ENCODE measurements at places on chromosomes 5 and 9.

DNA sequence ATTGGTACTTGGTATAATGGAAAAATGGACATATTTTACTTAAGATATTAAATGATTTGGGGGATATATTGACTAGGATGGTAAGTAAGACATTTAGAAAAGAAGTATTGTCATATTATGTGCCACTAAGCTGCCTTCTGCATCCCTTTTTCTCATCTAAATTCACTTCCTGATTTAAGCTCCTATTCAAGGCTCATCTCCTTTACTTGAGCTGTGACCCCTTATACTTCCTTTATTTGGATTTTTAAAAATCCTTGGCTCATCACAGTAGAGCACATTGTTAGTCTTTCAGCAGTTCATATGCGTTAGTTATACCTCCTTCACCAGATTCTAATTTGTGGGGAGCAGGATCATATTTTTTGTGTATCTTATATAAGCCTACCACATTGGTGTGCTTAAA, 6.6 kb downstream of the COMMD10 start:
- DNase-seq, result no peak

DNA sequence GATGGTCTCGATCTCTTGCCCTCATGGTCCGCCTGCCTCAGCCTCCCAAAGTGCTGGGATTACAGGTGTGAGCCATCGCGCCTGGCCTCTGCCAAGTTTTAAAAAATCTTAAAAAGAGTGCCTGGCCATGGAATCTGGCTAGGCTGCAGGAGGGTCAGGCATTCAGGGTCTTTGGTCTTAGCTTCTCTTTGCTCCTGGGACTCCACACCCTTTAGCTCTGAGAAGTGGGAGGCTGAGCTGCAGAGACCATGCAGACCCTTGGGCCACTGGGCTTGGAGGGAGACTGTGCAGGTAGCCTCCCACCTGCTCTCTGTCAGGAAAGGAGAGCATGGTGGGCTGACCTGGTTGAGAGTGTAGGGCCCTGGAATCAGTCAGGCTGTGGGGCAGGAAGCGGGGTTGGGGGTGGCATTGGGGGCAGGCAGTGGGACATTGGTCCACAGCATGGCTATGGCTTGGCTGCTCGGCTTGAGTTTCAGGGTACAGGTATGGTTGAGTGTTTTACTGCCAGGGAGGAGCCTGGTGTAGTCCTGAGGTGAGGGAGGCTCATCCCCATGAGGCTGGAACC, 20.8 kb downstream of the PHF2 start:
- no peak for DNase-seq

GRCh38 chr9:120775859-120776258, 17.4 kb downstream of the FBXW2 start:
- no peak for DNase-seq

- no peak for DNase-seq
These were observed 14.9 kb downstream of the SPAAR start for GRCh38 chr9:35923927-35924763.

DNA sequence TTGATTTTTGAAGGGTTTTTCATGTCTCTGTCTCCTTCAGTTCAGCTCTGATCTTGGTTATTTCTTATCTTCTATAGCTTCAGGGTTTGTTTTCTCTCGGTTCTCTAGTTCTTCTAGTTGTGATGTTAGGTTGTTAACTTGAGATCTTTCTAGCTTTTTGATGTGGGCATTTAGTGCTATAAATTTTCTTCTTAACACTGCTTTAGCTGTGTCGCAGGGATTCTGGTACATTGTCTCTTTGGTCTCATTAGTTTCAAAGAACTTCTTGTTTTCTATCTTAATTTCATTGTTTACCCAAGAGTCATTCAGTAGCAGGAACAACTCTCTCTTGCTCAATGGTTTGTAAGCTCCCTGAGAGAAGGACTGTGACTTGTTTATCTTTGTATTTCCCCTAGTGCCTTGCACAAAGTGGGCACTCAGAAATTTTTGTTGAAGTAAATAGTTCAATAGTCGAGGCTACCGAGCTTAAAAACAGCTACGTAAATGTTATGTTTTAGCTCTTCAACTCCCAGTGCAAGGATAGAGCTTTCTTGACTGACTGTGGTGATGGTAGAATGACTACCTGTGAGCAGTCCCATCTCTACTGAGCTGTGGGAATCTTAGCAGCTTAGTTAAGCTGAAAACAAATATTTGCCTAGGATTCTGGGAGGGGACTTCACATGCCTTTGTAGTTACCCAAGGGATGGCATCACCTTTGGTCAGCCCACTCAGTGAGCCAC, 225.8 kb upstream of the ELL2 start:
- no peak for DNase-seq

DNA sequence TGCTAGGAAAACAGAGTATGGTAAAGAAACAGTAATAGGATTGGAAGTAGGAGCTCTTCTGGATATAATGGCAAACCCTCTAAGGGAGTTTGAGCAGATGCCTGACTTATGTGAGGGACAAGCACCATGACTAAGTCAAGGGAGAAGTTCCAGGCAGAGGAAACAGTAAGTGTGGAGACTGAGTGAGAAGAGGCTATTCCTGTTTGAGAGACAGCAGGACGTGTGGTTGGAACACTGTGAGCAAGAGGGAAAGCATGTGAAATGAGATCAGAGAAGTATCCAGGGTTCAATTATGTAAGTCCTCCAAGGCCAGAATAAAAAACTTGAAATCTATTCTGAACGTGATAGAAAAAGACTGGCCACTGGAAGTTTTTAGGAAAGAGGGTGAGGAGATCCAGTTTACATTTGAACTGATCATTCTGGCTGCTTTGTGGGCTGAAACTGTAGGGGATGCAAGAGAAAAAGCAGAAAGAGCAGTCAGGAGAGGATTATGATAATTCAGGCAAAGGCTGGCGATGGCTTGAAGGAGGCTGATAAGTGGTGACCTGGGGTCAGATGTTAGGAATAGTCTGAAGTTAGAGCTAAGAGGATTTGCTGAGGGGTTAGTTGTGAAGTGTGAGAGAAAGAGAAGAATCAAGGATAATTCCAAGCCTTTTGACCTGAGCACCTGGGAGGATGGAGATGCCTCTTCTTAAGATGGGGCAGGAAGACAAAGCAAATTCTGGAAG, 19.2 kb downstream of the DMAC1 start:
- DNase-seq, result no peak

- DNase-seq, result no peak
These were observed 2.1 kb upstream of the SLC12A7 start for GRCh38 chr5:1113805-1114586.

DNA sequence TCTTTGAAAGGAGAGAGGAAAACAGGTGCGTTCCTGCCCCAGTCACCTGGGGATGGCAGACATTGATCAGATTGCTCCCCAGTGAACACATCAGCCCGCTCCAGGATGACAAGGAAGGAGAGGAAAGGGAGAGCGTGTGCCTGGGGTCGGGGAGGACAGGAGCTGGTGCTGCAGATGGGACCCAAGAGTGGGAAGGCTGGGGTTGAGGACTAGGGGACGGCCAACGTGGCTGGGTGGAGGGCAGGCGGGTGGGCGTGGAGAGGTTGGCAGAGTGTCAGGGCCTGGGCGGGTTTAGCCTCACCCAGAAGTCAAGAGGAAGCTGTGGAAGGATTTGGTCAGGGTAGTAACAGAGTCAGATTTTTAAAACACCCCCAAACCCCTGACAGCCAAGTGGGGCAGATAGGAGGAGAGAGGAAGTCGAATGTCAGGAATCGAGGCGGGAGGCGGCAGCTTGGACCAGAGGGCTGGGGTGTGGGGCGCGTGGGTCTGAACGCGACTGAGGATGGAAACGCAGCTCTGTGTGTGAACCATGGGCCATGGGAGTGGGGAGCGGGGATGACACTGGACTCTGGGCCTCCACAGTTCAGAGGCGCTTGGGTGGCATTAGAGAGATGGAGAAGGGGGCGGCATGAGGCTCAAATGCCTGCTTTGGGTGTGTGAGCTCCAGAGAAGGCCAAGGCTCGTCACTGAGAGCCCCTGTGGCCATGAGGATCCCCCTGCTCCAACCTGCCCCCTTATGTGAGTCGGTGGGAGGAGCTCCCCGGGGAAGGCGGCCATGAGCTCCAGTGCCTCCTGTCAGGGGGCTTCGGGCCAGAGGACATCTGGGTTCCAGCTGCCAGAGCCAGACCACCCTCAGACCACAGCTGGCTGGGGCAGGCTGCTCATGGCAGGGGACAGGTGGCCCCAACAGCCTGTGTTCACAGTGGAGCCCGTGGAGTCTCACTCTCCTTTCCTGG, 24.6 kb downstream of the LAMC3 start:
- DNase-seq, result no peak

DNA sequence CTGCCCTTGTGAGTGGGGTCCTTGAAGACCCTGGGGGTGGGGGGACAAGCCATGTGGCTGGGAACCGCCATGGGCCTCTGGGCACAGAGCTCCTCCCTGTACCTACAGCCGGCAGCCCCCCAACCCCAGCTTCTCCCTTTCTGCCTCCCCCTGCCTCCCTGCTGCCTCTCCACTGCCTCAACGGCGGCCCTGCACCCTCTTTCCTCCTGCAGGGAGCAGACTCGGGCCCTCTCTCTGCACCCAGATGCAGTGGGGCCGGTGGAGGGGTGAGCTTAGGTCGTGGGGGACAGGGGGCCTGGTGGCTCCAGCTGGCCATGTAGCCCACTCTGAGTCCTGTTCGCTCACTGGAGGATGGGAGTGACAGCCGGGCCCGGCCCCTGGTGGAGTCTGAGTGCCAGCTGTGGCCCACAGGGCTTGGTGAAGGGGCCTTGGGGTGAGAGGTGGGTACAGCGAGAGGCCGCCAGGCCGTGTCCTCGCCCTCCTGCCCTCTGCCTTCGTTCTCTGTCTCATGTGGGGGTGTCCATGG, 139.3 kb upstream of the COL5A1 start:
- DNase-seq, result no peak

GRCh38 chr5:180441564-180442051, 52.6 kb upstream of the CNOT6 start:
- peak; percentile 14 for DNase-seq

GRCh38 chr5:157677931-157678330, 6.6 kb downstream of the C5orf52 start:
- no peak for DNase-seq

DNA sequence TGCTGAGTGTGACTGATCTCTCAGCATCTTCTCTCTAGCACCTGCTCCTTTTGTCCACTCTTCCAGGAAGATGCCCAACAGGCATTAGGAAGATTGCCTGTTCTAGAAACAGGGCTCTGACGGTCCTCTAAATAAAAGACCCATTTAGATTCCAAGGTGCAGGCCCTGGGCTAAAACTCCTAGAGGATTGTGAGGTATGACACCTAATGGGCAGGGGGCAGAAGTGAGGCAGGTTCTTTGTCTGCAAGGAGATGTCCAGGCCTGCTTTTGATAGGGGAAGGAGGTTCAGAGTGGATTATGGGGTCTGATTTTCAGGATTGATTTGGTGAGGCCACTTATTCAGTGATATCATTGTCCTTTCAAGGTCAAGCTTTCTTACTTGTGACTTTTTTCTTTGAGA, 140.8 kb upstream of the TRPC7 start:
- DNase-seq, result peak; percentile 60

DNA sequence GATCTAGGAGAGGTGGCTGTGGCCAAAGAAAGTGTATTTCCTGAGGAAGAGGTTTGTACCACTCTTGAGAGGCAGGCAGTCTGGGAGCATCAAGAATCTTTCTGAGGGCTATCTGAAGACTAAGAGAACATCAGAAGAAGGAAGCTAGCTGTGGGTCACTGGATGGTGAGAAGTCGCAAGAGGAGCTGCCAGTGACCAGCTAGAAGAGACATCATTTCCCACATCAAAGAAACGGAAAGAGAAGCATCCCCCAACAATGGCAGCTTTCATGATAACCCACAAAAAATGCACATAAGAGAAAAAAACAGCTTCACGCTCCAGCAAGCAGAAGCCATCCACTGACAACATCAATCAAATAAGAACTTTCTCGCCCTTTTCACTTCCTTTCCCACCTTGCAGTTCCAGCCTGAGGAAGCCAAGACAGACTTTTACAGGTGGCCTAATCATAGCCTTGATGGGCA, 25.0 kb upstream of the CEP78 start:
- DNase-seq, result no peak

GRCh38 chr9:133341369-133342068, 5.5 kb upstream of the SURF6 start:
- no peak for DNase-seq

GRCh38 chr5:130270786-130271185, 366.5 kb downstream of the CHSY3 start:
- no peak for DNase-seq

GRCh38 chr9:68706363-68707201, 1.5 kb downstream of the PIP5K1B start:
- peak; percentile 40 for DNase-seq

- DNase-seq, result no peak
These were observed 113.1 kb upstream of the TBC1D2 start for GRCh38 chr9:98368366-98369065.

DNA sequence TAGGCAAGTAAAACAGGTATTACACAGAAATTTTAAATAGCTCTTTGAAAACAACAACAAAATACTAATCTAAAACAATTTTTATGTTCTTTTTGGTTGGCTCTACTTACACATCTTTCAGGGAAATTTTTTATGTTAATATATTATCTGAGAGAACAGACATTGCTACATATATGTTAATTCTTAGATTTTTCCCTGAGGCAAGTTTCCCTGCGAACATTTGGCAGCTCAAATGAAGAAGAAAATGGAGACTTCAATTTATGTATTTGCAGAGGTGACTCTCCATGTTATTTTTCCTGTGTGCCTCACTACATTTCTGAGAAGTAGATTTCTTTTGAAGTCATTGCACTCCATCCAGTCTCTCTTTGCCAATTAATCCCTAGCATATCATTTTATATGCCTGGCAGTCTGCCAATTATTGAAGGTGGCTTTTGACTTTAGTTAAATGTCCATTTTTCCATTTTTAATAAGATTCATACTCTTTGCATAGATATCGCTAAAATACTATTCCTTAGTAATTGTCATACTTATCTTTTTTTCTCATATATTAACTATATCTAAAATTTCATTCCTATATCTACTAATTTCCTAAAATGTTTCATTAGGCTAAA, 908.2 kb upstream of the CDH10 start:
- DNase-seq, result no peak

- peak; percentile 84 for DNase-seq
These were observed 1163.8 kb downstream of the TAF11L14 start for GRCh38 chr5:18798058-18798457.

DNA sequence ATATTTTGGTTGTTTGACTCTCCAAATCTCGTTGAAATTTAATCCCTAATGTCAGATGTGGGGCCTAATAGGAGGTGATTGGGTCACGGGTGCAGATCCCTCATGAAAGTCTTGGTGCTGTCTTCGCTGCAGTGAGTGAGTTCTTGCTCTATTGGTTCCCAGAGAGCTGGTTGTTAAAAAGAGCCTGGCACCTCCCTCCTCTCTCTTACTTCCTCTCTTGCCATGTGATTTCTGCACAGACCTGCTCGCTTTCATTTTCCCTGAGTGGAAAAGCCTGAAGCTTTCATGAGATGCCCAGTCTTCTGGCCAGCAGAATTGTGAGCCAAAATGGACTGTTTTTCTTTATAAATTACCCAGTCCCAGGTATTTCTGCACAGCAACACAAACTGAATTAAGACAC, 221.6 kb downstream of the MAT2B start:
- DNase-seq, result no peak

DNA sequence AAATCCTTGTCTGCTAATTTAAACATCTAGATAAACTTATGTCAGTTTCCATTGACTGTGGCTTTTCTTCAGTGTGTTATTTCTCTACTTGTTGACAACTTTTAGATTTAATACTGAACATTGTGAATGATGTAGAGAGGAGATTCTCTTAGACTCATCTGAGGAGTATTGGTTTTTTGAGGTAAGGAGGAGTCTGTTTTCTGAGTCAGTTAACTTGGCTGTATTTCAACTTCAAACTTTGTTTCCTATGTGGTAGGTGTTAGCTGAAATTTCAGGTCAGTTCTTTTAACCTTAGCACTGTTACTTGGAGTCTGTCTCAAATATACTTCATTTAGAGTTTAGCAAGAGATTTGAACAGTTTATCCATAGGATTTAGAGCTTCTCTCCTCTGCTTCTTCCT, 67.9 kb downstream of the XRCC4 start:
- no peak for DNase-seq

Measured in GM23338 (cell line).